ENCODE measurements at places on chromosomes 13 and 19. TPM values are rescaled to one million over a fixed set of nuclear protein-coding genes. Genes with fewer than 3 reads are reported as not detected.

LENG1 gene
- 7.5 TPM for total RNA-seq

DNA sequence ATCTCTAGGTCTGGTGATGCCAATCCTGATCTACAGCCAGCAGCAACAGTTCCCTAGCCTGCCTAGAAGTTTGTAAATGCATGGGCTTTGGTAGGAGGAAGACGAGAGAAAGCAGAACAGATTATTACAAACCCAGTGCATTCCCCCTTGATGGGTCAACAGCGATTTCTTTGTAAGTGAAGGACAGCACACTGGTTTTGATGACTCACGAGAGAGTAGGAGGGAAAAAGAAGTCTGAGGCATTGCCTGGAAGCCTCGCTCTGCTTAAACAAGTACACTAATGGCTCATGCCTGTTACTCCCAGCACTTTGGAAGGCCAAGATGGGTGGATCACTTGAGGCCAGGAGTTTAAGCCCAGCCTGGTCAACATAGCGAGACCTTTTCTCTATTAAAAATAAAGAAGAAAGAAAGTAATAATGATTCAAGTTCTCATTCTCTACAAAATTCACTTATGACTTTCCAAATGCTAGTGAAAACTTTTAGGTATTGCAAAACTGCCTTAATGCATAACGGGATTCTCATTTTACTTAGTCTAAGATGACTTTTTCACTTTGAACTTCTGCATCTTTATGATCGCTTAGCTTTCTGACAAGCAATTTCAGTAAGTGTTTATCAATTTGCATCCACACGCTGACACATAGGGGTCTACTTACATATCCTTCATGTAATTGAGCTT lies 47.7 kb upstream of the USPL1 start:
- DNase-seq = no peak

GRCh38 chr19:5977222-5977784 lies 637 bp downstream of the RANBP3 start:
- DNase-seq = no peak

GRCh38 chr13:48094404-48094780 lies 512 bp downstream of the MED4 start:
- DNase-seq = no peak

DNA sequence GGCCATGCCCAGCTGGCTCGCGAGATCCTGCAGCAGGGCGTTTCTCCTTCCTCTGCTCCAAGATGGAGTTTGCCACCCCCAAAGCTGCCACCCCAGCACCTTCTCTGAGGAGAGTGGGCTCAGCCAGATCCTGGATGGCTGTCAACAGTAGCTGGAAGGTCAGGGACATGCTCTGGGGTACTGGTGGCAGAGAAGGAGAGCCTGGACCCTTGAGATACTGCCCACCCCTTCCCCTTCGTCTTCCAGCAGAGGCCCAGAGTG lies 11.6 kb downstream of the IRGC start:
- DNase-seq = no peak

DNA sequence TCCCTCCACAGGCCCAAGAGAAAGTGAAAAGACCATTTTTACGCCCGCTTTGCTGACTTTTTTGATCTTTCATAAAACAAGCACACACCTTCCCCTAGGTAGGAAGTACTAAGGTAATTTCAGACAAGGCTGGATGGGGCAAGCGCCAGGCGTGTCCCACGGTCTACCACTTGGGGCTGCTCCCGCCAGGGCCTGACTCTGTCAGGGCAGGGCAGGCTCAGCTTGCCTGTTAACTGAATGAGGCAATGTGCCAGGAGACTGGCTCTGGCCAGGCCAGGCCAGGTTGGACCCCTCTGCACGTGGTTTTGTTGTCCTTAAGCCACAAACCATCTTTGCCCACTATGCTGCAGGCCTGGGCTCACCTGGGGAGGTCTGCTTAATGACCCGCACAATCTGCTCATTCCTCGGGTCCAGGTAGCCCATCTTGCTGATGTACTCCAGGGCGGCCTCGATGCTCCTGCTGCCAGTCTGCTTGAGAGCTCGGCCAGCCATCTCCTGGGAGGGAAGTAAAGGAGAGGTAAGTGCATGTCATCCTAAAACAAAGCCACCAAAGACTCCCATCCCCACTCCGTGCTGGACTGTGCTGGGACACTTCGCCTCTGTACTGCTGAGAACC lies 70.4 kb downstream of the LATS2 start:
- no peak for DNase-seq

DNA sequence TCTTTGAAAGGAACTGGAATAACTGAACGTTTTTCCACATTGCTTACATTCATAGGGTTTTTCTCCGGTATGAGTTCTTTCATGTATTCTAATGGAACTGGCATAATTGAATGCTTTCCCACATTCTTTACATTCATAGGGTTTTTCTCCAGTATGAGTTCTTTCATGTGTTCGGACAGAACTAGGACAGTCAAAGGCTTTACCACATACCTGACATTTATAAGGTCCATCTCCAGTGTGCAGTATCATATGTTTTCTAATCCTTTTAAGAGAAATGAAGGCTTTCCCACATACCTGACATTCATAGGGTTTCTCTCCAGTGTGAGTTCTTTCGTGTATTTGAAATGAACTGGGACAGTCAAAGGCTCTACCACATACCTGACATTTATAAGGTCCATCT lies 24.7 kb downstream of the ZNF564 start:
- no peak for DNase-seq

GRCh38 chr19:35459414-35460082 lies 11.5 kb downstream of the FFAR2 start:
- no peak for DNase-seq

- no peak for DNase-seq
Measured at GRCh38 chr19:2260341-2260805, 4.2 kb upstream of the JSRP1 start.

DNA sequence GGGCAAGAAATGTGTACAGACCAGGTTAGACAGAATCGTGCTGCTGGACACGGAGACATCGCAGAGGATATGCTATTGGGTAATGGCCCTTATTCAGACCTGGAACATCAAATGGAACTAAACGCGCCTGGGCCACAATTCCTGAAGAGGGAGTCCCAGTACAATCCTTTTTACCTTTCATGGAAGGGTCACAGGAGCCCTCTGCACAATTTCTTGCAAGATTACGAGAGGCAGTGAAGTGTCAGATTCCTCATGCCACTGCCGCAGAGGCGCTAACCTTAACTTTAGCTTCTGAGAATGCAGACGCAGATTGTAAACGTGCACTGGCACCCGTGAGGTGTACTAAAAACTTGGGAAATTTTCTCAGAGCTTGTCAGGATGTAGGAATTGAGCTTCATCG lies 18.1 kb downstream of the CLEC4M start:
- DNase-seq = no peak

ZNF784 gene
- 2.0 TPM for total RNA-seq

GRCh38 chr19:12993562-12993961 lies 1.7 kb upstream of the NFIX start:
- no peak for DNase-seq

GRCh38 chr13:23159760-23160637 lies 20.8 kb upstream of the SGCG start:
- DNase-seq = no peak

DNA sequence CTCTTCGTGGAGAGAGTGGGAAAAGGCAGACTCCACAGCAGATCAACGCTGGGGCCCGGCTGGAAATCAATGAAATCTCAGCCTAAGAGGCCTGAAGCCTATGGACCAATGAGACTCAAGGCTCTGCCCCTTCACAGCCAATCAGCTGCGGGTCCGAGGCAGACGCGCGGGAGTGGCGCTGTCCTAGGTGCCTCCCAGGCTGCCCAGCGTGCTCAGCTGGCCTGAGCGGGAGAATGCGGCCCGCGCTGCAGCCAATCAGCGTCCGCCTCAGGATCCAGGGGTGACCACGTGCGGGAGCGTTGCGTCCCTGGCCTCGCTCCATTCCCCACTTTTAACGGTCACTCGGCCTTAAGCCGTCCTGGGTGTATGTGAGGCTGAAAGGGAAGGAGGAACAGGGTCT lies at the start of gene ZBTB32:
Gene ZBTB32 (plus strand): TSS at position 341 of the 400 bp plus-strand sequence. CDS start 10,069 bp downstream, outside the sequence.
- no peak for DNase-seq

DNA sequence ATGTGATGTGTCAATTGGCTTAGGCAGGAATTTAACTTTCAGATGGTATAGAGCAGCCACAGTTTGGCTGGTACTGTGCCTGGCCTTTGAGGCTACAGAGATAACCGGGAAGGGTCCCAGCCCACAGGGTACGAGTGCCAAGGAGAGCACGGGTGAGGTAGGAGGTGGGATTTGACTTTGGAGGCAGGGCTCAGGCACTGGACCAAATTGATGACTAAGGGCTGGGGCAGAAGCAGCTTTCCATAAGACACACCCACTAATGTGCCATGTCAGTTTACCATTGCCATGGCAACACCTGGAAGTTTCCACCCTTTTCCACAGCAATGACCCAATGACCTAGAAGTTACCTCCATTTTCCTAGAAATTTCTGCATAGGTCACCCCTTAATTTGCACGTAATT lies 466.2 kb downstream of the TSHZ3 start:
- no peak for DNase-seq

GRCh38 chr19:1880611-1881392 lies 4.5 kb downstream of the ABHD17A start:
- DNase-seq = no peak

DNA sequence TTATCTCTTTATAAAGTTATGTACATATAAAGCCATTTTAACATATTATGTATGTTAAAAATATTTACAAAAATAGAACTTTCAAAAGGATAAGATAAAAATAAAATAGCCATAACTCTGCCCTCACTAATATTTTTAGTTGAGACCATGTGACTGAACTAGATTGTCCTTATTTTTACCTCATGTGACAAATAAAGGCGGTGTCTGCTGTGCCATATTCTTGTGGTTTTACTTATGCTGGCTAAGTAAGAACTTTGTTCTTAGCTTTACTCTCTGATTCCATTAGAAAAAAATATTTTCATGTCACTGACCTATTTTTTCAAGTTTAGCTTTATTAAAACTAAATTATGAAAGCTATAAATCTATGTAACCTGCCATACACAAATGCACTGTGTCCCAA lies 135.6 kb upstream of the TSC22D1 start:
- no peak for DNase-seq

DNA sequence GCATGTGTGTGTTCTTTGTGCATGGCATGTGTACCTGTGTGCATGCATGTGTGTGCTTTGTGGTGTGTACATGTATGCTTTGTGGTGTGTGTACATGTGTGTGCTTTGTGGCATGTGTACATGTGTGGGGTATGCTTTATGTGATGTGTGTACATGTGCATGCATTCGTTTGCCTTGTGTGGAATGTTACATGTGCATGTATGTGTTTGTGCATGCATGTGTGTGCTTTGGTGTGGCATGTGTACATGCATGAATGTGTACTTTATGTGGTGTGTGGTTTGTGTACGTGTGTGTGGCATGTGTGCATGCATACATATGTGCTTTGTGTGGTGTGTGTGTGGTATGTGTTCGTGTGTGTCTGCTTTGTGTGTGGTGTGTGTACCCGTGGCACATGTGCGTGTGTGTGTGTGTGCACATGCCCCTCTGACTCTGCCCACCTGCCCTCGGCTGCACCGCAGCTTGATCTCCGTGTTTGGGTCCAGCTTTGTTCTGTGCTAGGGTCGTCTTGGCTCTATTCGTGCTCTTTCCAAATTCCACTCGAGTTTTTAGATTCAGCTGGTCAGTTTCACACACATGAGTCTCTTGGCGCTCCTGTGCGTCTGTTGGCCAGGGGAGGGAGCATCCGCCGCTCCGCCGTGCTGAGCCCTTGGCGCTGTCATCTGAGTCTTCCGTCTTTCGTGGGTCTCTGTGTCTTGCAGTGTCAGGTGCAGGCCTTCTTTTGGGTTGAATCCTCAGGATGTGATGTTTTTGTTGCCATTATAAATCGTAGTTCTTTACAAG lies 46.5 kb upstream of the TFDP1 start:
- DNase-seq = no peak

TSEN34 gene
- total RNA-seq = 140 TPM

- DNase-seq = no peak
Measured at GRCh38 chr19:40576151-40576584, 505 bp upstream of the SHKBP1 start.

GRCh38 chr13:26522571-26522970 lies 34.9 kb upstream of the WASF3 start:
- no peak for DNase-seq

GRCh38 chr19:58558623-58559274 lies 338 bp upstream of the UBE2M start:
- DNase-seq = peak; percentile 82

DNA sequence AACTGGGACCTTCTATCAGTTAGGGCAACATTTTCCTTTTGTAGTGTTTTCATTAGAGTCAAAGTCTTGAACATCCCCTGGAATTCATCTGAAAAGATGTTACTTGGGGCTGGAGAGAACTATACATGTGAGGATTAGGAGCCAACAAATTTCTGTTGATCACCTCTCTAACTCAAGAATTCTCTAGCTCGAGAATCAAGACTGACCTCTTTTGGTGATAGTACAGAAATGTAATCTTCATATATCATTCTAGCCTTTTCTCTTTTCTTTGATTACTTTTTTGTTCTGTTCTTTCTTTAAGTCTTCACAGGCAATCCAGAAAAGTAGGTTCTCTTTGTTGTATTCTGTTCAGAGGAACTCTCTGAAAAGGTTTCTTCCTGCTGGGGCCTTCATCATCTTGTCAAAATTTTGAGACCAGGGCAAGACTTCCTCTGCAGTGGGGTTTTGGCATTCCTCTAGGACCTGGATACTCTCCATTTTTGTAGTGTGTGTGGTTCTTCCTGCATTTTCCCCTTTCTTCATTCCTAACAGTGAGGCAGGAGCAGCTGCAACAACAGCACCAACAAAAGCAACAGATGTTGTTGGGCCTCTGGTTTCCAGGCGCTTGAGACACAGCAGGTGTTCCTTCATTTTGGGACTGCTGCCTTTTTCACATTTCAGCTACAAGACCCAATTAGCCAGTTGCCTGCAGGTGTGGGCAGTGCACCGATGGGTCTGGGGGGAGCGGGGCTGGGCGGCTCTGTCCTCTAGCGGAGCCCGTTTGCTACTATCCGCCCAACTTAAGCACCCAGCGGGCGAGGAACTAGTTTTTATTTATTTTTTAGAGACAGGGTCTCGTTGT lies 26.2 kb downstream of the ELF1 start:
- DNase-seq = no peak

GRCh38 chr19:38617764-38618589 lies at the start of gene MAP4K1:
Gene MAP4K1, minus strand, starts transcription at chr19:38617953. Its CDS starts 58 bp downstream, at chr19:38617895.
- DNase-seq = no peak

SH2D3A gene
- total RNA-seq = 0.58 TPM

DNA sequence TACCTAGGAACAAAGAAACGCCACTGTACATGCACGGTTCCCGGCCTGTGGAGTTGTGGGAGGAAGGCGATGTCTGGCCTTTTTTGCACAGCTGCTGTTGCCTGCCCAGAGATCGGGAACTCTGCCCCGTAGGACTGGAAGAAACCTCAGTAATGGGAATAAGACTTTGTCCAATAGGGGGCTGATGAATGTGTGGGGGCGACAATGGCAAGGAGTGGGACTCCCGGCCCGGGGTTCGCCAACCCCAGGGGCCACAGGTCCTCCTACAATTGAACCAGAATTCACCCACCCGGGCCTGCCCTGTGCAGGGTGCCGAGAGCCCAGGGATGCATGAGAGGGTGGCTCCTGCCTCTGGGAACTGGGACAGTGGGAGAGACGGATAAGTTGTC lies 2.0 kb upstream of the CEBPA start:
- no peak for DNase-seq

DNA sequence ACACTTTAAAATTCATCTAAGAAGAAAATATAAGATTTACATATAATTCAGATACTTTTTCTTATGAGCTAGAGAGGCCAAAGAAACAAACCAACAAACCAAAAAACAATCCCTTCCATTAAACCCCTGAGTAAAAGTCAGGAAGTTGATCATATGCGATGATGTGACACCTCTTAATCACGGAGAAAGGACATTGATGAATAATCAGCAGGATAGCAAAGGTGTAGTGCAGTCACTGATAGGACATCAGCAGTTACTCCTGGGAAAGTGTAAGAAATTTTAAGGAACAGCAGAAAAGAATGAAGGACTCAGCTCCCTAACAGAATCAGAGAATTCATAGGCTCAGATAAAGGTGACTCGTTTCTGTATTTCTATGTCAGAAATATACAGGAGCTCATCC lies 202.4 kb upstream of the EDNRB start:
- DNase-seq = no peak

CAMSAP3 gene
- total RNA-seq = 0.41 TPM

Data from glomerular endothelial cell (primary cell).